ENCODE measurements at places on chromosomes 6 and 20. TPM values are rescaled to one million over a fixed set of nuclear protein-coding genes. Genes with fewer than 3 reads are reported as not detected.

Gene ESR1
- not detected for total RNA-seq

DNA sequence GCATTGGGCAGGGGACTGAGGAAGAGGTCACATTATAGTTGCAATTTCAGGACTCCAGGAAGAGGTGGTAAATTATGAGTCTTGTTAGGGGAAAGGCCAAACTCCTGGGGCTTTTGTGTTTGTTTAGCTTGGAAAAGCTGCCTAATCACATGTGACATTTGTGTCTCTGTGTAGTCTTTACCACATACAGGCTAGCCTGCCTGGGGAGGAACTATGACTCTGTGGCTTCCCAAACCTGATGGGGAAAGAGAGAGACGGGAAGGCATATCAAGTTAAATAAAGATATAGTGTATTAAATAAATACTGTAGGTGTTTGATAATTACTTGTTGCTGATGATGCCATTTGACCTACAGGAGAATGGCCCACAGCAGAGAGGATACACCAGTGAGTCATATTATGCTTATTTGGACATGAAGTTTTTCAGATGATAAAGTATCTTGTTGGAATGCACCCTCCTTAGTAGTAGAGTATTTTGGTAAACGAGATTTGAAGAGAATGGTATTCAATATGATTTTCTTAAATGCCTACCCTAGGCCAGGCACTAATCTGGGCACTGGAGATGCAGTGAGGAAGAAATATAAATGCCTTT is 4.0 kb downstream of the BLTP3A start:
- no peak for DNase-seq

Gene EBF4
- total RNA-seq, result 4.1 TPM

- DNase-seq, result no peak
Measured at GRCh38 chr6:41448256-41448655, 97.9 kb upstream of the FOXP4 start.

GRCh38 chr6:168031411-168031971 is 34.0 kb downstream of the KIF25 start:
- no peak for DNase-seq
